Stimulated activated CD4-positive, alpha-beta T cell treated with anti-CD3 and anti-CD28 coated beads, Interleukin-4, amount 100 ng/mL, for 4 hours (primary cell): ENCODE measurements at places on chromosomes 5 and 9.

GRCh38 chr5:77876316-77876715 lies 100.2 kb upstream of the TBCA start:
- DNase-seq = no peak

- DNase-seq = no peak
These were observed 84.5 kb downstream of the FOXD1 start for GRCh38 chr5:73363911-73364730.

GRCh38 chr9:81649475-81650240 lies 39.7 kb downstream of the TLE1 start:
- DNase-seq = no peak

GRCh38 chr5:122967085-122967484 lies 69.4 kb downstream of the PPIC start:
- no peak for DNase-seq

DNA sequence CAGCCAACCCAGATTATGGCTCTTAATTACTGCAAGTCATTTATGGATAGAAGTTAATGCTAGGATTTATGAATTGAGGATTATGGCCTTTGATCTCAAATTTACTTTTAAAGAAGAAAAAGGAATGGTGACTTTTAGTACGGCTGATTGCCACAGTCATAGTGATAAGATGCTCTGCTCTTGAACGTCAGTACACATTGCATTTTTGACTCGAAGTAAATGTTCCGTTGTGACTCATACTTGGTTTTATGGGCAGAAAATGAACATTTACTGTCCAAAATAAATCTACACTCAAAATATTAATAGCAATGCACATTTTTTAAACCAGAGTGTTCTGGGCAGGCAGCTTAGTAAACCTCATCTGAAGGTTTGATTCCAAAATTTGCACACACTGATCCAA lies 830 bp downstream of the ADAMTSL1 start:
- no peak for DNase-seq

- DNase-seq = no peak
These were observed 122.2 kb upstream of the MAN2A1 start for GRCh38 chr5:109567374-109568044.

DNA sequence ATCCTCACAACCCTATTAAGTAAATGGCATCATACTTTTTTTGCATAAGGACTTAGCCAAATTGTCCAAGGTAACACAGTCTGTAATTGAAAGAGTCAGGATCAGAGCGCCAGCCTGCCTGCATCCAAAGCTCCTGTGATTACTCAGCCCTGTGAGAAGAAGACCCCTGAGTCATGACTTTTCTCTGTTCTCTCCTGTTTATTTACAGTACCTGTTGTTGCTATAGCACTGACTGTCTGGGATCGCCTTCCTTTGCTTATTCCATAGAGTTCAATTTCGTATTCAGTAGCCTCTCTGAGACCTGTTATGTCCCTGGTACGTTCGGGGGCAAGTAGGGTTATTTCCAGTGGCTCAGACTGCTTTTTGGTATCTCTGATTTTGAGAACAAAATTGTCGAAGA lies 71.8 kb downstream of the TNC start:
- no peak for DNase-seq

- no peak for DNase-seq
These were observed 284.8 kb downstream of the ADGRV1 start for GRCh38 chr5:90843443-90843842.

GRCh38 chr5:55073211-55073610 lies 29.2 kb upstream of the GZMA start:
- no peak for DNase-seq

- no peak for DNase-seq
These were observed 1.4 kb downstream of the SLC26A2 start for GRCh38 chr5:149961957-149962409.

- no peak for DNase-seq
These were observed 1397.0 kb upstream of the C9orf72 start for GRCh38 chr9:28970241-28970654.

DNA sequence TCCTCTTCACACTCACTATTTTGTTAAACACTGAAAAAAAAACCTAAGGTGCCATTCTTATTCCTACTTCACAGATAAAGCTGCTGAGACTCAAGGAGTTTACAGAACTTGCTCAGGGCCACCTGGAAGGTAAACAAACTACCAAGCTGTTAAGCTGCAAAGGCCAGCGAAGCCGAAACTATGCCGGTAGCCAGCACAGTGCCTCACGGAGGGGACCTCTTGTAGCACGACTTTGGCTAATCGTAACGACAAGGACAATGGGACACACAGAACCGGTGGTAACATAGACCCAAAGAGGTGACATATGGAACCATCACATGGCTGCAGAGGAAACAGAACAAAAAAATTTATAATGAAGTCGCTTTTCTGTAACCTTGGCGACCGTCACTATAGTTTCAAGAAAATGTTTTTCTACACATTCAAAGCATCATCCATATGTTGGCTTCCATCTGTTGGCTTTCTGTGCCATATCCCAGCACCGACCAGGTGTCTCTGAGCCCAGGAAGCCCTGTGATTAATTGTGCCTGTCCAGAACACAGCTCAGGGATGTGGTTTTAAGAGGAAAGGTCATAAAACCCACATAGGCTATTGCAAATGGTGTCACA lies 60.3 kb downstream of the S1PR3 start:
- DNase-seq = no peak

- DNase-seq = no peak
These were observed 103.6 kb downstream of the SLIT3 start for GRCh38 chr5:169197343-169197742.

GRCh38 chr5:7762267-7762666 lies 88.7 kb downstream of the CFAP90 start:
- no peak for DNase-seq
